Omental fat pad (tissue), 4 donors: ENCODE measurements at places on chromosomes 5 and 9.

- DNase-seq = no peak
These were observed 1.6 kb upstream of the TNPO1 start for GRCh38 chr5:72814864-72815263.

GRCh38 chr5:78320401-78320800 is 25.9 kb upstream of the AP3B1 start:
- no peak for DNase-seq

- DNase-seq = no peak
These were observed 85.1 kb downstream of the MED27 start for GRCh38 chr9:131994364-131995125.

DNA sequence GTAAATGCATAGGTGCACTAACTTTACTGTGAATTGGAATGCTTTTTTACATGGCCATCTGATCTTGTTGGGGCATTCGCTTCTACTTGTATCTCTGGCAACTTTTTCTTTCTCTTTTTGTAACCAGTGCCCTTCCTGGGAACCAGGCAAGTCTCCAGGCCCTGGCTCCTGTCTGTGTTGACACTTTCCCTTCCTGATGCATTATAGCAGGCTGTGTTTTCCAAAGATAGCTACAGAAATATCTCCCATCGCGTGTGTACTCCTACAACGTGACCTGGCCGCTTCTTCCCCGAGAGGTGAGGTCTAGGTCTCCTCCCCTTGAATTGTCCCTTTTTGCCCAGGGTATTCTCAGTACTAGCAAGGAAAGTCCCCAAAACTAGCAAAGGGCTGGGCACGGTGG is 81.1 kb upstream of the SPIN1 start:
- DNase-seq = no peak

GRCh38 chr5:107025712-107026497 is 644.8 kb downstream of the EFNA5 start:
- DNase-seq = no peak

GRCh38 chr5:136927571-136927970 is 562.2 kb upstream of the TRPC7 start:
- no peak for DNase-seq

DNA sequence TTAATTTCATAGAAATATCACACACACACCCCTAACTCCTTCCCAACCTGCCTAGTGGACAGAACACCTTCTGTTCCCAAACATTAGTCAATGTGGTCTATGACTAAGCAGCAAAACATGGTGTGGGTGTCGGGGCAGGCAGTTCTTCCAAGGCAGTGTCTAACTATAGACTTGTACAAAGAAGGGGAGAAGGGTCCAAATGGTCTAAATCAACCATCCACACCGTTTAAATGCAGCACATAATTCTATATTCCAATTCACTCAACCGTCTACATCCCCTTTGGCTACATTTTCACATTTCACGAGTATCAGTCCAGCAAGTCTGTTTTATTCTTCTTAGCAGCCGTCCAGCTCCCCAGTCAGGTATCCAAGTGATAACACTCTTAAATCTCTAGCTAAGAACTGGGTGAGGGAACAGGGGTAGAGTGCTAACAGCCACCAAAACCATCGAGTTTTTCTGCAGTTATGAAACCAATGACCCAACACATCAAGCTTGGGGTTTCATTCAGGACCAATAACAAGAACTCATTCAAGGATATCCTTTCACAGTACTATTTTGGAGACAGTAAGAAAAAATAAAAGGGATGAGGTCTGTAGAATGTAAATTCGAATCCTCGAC is 3.3 kb downstream of the ZNF608 start:
- no peak for DNase-seq
